AG04450 (cell line): ENCODE measurements at places on chromosomes 7 and 10. TPM values are rescaled to one million over a fixed set of nuclear protein-coding genes. Genes with fewer than 3 reads are reported as not detected.

The FRMPD2 gene
- not detected in 2 replicates for polyA plus RNA-seq

The COL1A2 gene
- polyA plus RNA-seq = 4,545 and 4,815 TPM in 2 replicates

The MUC3A gene
- polyA plus RNA-seq = not detected in 2 replicates

The SGPL1 gene
- polyA plus RNA-seq = 30.1 and 30.8 TPM in 2 replicates

The ELOVL3 gene
- 0.16 and 0.27 TPM in 2 replicates for polyA plus RNA-seq

DNA sequence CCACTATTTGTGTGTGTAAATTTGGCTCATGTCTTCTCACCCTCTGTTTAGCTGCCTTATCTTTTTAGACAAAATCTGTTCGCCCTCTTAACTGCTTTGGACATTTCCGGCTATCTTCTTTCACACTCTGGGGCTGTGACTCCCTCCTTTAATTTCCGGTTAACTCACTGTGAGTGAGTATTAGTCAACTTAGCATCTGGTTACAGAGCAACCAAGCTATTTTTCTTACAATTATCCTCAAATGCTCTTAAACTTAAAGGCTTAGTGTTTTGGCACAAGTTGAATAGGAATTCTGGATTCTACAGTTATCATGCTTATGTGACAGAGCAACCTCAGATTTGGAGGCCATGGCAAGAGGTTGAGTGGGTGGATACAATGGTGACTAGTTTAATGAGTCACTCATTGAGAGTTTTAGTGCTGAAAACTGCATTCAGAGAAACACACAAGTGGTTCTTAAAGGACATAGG lies 177.6 kb upstream of the SEMA3A start:
- DNase-seq = peak; percentile 83

GRCh38 chr7:91082852-91083495 lies 181.3 kb upstream of the FZD1 start:
- DNase-seq = no peak

DNA sequence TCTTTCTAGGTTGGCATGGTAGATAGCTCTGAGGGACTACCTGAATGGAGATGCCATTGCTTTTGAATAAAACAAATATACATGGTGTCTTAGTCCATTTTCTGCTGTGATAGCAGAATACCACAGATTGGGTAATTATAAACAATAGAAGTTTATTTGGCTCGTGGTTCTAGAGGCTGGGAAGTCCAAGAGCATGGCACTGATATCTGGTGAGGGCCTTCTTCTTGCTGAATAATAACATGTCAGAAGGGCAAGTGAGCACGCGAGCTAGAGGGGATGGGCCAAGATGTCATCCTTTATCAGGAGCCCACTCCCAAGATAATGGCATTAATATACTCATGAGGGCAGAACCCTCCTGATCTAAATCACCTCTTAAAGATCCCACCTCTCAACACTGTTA lies 21.9 kb downstream of the SGPL1 start:
- DNase-seq = no peak

GRCh38 chr7:28609608-28610007 lies 197.3 kb downstream of the CREB5 start:
- DNase-seq = no peak

GRCh38 chr7:49852619-49853462 lies 79.4 kb downstream of the VWC2 start:
- DNase-seq = no peak

DNA sequence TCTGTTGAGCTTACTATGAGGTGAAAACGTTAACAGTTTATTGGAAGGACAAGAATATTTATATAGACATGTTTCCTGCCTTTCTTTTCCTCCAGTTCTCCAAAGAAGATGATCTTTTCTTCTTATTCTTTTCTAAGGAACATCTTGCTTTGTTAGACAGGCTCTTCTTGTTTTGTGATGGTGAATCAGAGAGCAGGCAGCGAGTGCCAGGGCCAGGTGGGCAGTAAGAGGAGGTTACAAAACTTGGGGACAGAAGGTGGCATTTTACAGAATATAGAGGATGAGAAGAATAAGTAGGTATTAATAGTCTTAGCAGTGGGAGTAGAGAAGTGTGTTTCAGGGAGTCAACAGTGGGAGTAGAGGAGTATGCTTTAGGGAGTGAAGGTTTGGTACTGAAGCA lies 223.6 kb downstream of the ARL4A start:
- no peak for DNase-seq

DNA sequence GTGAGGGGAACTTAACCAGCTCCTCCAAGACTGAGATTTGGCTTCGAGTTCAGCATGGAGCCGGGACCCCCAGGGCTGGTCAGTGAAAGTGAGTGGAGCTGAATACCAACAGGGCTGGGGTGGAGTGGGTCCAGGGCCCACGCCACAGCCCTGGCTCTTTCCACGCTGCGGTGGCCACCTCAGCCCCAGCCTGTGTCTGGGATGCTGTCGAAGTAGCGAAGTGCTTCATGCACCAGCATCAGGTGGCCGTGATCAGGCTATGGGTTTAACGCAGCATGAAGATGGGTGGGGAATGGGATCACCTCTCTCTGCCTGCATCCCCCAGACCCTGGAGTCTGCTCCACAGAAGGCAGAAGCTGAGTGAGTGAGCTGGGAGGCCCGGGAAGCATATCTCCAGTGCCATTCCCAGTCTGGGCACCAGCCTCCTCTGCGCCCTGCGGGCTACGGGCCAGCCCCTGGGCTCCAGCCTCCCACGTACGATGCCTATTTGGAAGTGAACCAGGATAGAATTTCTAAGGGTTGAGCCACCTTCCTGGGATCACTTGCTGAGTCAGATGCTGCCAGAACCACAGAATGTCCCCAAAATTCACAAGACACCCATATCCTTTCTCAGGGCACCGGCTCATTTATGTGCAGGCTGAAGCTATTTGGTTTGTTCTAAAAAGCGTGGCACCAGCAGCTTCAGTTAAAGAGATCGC lies 131.1 kb upstream of the CHST15 start:
- no peak for DNase-seq

DNA sequence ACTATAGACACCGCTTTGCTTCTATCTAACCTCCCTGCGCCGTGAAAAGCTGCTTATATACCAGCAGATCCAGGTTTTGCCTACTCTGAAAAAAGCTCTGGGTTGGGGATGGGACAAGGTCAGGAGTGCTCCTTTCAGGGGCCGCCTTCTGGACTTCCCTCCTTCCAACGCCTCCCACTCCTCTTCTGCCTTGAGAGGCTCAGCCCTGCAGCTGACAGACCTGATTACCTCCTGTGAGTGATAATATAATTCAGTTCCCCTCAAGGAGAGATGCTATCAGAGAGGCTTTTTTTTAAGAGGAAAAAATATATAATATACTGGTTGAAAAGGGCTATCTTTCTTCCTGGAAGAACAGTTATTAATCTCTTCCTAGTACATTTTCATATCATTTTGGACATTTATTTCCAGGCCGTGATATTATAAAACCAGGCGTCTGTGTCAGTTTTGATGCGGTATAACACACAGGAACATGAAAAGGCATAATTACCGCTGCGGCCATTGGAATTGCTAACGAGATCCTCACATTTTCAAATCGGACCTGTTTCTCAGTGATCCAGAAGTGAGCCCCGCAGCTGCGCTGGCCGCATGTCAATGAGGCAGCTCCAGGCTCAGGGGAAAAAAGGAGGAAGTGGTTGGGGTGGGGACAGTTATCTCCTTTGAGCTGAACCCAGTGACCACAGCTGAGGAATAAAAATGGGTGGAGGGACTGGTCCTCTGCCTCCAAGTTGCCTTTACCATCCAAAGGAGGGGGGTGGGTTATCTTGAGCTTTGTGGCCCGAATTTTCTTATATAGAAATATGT lies 457.1 kb downstream of the TYW1 start:
- no peak for DNase-seq

DNA sequence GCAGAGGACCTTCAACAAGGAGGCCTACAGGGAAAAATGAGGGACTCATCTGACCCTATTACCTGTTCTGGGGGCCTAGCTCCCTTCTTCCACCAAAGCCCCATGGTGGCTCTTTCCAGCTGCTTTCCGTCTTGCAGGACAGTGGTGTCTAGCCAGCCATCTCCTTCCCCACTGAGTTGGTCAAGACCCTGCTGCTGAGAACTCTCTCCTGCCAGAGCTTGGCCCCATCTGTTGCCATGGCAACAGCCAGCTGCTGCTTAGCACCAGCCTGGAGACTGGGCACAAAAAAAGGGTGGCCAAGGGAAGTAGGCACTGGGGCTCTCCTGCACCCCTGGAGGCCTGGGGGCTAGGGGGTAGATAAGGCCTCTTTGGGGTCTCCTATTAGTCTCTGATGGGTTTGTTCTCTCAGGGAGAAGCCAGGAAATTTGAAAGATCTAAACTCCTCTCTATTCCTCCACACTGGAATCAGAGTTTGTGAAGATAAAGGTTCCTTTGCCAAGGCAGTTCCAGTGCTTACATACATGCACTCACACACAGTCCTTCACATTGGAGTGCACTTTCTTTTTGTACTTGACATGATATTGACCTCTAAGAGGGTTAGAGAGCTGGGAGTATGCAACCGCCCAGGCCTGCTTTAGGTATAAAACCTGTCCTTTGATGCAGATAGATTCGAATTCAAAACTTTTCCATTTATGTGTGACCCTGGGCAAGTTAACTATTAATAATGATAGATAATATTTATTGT lies 15.8 kb downstream of the TSPAN33 start:
- no peak for DNase-seq

DNA sequence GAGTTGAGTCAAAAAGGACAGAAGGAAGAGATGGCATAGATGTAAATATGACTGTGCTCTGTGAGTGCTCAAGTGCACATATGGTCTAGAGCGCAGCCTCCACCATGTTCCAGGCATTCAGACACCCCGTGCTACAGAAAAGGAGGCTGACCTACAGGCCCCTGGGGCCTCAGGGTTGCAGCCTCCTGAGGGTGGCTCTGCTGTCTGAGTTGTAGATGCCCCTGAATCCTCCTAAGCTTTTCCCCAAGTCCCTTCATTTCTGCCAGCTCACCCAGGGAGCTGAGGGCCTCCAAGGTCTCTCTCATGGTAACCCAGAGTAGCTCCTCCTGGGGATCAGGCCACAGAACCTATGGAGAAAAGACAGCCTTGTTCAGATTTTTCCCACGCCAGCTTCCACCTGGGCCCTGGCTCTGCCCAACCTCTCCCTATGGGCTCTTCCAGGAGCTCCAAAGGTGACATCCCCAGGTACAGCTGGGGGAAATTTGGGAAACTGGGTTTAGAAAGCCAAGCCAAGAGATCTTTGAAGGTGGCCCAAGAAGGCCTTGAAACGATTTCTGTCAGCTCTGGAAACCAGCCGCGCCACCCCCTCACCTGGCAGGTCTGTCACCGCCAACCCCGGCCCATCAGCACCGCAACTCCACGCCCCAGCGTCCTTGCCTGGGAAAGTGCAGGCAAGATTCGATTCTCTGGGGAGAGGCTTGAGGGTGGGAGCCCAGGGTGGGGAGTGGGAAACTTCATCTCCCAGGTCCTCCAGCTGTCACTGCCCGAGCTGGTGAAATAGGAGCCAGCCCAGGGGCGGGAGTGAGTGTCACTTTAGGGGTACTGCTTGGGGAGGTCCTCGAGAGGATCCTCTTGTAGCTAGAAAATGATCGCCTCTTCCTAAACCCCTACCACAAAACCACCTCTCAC lies 2.4 kb downstream of the ZNF467 start:
- no peak for DNase-seq

DNA sequence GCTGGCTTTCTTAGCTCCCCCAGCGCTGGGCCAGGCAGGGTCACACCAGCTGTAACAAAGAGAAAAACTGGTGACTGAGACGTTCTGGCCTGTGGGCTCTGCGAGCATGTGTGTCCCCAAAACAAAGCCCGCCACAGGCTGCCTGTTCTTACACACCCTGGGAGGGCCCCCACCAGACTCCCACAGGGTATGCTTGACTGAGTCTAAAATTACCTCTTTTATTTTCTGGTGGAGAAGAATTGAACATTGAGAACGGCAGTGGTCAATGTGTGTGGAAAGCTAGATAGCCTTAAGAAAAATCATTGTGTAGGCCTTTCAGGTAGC lies 808 bp downstream of the C10orf71 start:
- DNase-seq = no peak

DNA sequence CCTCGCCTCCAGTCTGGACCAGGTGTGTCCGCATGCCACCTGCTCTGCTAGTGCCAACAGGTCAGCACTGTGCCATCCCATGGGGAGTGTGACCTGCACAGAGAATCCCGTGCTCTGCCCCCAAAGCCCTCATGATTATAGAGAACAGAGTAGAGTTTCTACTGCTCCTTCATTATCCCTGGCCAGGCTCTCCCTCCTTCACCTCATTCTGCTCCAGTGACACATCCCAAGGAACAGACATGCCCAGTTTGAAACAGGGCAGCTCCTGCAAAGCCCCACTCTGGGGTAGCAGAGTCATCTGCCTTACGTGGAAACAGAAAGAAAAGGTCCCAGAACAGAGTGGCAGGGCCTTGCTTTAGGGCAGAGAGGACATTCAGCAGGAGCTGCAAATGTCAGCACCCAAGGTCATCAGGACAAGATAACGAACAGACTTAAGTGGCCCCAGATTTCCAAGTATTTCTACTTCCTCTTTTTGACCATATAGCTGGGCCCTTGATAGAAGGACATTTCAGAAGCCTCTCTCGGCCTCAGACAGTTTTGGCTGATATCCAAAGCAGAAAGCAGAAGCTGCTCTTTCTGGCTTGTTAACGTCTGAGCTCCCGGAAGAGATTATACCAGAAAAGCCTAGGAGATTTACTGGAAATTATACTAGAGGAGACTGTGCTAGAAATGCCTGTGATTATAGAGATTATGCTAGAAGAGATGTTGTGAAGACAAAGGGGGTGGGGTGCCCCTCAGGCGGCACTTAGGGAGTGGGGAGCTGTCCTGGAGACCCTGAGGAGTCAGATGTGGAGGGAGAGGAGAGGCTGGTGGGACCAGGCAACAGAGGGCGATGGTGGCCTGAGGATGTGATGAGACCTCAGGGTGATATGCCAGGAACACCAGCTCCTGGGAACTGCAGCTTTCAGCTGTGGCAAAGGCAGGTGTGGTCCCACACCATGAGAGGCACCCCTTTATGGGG lies 12.6 kb downstream of the TMEM176B start:
- no peak for DNase-seq

DNA sequence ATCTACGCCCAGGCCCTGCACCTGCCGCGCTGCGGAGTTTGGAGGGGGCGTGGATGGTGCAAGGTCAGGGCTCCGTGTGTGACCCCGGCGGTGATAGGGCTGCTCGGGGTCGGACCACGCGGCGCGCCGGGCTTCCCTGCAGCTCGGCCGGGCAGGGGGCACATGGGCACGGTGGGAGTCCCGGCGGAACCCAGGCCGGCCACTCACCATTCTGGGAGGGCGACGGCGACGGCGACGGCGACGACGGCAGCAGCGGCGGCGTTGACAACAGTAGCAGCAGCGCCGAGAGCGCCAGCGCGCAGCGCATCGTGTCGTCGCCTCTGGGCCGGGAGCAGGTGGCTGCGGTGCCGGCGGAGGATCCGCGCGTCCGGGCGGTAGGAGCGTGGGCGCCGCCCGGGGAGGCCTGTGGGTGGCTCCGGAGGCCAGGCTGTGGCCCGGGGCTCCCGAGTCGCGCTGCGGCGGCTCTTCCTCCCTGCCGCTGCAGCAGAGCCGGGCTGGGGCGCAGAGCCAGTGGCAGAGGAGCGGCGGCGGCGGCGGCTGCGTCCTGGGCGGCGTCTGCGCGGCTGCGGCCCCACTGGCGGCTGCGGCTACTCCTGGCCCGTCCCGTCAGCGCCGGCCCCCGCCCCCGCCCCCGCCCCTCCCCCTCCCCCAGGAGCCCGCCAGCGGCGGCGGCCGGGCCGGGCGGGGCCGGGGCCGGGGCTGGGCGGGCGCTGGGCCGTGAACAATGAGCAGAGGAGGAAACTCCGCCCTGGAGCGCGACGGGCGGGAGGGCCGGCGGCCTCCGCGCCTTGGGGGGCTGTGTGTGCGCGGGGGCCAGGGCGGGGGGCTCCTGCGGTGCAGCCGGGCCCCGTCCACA lies at the start of gene PODXL:
Gene PODXL (minus strand): TSS at position 576 of the 856 bp plus-strand sequence. CDS start 269 bp downstream, at position 307.
- DNase-seq = no peak
